Hematopoietic multipotent progenitor cell treated with erythropoietin and hydrocortisone succinate and interleukin-3 and kit ligand, for 4 days (in vitro differentiated cells): ENCODE measurements at places on chromosomes 5 and 9.

DNA sequence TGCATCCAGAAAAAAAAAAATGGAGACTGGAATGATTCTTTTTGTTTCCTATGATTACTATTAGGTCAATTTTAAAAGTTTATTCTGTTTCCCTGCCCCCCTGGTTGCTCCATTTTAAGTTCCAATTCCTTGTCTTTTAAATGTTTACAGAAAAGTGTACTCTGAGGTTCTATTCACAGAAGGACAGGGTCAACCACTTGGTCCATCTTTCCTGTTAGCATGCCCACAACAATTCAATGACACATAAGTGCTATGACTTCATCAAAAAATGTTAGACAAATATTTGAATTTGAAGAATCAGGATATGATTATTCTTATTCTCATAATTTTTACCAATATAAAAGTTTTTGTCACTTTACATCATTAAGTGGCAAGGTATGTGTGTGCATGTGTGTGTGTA, 123.7 kb downstream of the PDE4D start:
- no peak for DNase-seq

GRCh38 chr9:69605406-69605805, 66.8 kb downstream of the APBA1 start:
- no peak for DNase-seq

DNA sequence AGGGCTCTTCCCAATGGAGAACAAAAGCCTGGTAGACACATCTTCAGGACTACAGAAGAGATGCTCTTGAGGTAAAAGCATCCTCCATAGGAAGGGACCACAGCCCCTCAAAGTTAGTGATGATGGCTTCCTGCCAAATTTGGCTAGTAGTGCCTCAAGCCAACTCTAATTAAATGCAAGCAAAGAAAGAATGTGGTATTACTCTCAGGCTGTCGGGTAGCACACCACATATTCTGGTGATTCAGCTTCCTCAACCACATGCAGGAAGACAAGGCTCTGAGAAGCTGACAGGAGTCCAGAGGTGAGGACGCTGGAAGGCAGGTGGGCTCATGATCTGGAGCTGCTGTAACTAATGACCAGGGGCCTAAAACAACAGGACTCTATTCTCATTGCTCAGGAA, 37.2 kb upstream of the S1PR3 start:
- no peak for DNase-seq

GRCh38 chr5:96463091-96463490, 30.0 kb upstream of the PCSK1 start:
- DNase-seq = no peak

DNA sequence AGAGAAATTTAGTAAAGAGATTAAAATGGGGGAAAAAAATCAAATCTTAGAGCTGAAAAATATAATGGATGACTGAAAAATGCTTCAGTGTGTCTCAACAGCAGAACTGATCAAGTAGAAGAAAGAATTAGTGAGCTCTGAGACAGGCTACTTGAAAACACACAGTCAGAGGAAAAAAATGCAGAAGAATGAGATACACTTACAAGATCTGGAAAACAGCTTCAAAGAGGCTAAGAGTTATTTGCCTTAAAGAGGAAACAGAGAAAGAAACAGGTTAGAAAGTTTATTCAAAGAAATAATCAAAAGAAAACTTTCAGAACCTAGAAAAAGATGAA, 70.5 kb upstream of the OR2K2 start:
- DNase-seq = no peak

DNA sequence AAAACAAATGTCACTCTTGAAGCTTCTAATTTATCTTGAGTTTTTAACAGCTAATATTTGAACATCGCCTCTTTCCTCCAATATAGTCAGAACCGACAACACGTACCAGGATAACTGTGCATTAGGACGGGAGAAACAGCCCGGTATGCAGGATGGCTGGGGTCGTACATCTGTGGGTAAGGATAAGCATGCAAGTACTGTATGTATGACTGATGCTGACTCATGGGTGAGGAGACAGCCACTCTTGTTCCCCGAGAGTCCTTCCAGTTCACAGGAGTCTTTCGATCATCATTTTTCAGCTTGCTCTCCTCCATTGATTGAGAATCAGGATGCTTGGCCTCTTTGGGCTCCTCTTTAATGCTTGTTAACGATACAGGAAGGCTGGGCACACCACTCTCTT, 102.3 kb downstream of the ZNF608 start:
- no peak for DNase-seq

- DNase-seq = peak; percentile 60
Measured at GRCh38 chr9:112861638-112862555, 28.8 kb downstream of the SLC46A2 start.

GRCh38 chr5:56561-57290, 35.2 kb upstream of the PLEKHG4B start:
- DNase-seq = peak; percentile 62

DNA sequence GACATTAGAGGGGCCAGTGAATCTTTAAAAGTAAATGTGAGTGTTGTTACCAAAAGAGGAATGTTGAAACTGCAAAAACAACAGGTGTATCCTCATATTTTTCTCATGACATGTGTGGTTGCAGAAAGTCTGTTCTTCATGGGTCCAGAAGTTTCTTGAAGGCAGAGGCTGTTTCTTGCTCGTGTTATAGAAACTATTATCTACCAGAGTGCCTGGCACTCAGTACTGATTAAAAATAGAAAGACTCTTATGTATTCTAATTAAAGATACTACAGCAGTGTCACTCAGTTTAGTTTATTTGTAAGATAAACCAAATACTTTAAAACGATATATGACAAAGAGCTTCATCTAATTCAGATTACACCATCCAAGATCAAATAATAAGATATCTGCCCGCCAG, 1864.2 kb upstream of the WWC1 start:
- no peak for DNase-seq

DNA sequence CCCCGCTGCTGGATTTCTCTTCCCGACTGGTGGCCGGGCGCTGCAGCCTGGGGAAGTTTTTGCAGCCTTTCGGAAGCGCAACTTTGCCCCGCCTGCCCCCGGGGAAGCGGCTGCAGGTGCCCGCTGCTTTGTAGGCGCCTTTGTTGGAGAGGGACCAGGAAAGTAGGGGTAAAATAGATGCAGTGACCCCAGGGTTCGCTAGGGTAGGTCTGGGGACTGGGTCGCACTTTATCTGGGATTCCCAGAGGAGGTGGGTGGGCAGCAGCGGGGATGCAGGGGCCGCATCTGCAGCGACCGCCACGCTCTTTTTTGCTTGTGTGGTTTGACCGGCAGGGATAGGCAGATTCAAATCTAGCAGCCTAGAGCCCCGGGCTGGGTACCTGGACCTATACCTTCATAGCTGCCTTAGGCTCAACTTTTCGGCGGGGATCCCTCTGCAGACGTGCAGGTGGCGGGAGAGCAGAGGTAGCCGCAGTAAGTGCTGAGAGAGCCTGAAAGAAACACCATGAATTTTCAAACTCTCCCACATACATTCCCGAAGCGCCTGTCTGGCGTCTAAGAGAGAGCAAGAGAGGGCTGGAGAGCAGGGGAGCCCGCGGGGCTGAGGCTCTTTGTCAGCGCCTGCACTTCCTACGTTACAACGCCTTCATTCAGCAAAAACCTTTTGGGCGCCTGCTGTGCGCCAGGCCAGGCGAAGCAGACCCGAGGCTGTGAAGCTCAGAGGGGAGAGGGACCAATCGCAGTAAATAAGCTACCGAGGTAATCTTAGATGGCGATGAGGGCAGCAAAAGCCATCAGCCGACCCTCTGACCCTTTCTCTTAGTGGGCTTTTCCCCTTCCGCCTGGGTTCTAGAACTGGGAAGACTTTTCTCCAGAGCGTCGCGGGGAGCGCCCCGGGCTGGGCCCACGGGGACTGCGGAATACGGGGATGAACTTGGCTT, 642 bp downstream of the SV2C start:
- peak; percentile 41 for DNase-seq

GRCh38 chr5:26791021-26791420, 247.4 kb downstream of the CDH9 start:
- DNase-seq = no peak

GRCh38 chr5:127375124-127375523, 84.5 kb downstream of the MEGF10 start:
- DNase-seq = no peak

- no peak for DNase-seq
Measured at GRCh38 chr5:56543441-56544388, 271.6 kb upstream of the MAP3K1 start.

- no peak for DNase-seq
Measured at GRCh38 chr9:107033966-107034365, 171.0 kb downstream of the ZNF462 start.

GRCh38 chr5:43711496-43711895, 108.5 kb downstream of the NNT start:
- no peak for DNase-seq

DNA sequence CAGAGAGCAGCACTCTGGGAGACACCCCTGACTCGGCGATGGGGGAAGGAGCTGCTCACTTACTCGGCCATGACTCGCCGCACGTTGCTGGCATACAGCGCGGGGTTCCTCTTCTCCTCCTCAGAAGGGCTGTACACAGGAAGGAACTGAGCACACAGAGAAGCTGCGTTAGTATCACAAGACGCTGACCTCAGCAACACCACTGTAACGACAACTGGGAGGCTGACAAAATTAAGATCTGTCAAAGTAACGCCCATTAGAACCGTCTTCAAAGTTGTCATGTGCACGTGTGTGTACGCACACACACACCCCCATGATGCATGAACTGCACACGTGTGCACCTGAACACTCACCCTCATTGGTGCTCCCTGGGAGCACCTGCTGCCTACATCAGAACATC, 32.1 kb upstream of the SLC6A3 start:
- DNase-seq = peak; percentile 52

DNA sequence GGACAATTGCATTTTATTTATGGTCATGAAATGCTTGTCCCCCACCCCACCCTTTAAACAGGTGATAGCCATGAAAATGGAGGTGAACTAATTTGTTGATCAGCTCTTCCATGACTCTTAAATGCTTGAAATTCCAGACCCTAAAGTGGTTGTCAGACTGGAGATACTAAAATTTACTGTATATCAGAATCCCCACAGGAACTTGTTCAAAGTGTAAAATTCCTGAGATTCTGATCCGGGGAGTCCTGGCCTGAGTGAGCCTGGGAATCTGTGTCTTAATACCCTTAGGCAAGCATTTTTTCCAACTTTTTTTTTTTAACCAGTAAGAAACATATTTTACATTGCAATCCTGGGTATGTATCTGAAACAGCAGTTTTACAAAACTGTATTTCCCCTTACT, 4.7 kb downstream of the SKP2 start:
- DNase-seq = no peak

DNA sequence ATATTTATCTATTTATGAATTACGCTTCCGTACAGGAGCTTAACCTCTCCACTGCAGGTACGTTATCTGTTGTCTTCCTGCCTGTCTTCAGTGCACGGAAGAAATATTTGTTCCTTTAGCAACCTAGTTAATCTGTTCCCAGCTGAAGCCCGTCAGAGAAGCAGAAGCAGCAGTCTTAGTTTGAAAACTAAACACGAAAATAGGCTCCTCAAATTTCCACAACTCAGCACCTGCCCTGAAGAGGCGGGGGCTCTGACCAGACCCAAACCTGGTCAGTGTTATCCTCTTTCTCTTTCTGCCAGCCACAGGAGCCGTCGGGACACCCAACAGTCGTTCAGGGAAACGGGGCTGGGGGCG, 462 bp downstream of the NUDCD2 start:
- DNase-seq = no peak

DNA sequence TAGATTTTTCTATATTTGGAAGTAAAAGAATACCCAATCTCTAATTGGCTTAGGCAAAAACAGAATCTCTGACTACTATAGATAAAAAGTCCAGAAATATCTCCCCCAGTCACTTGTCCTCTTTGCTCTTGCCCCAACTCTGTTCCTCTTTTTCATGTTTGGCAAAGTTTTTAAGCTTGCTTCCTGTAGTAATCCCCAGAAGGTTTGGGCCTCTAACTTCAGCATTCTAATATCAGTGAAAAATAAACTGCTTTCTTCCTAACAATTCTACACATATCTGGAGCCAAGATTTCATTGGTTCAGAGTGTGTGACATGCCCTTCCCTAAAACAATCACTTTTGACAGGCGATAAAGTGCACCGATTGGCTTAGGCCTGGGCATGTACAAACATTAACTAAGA, 1680.3 kb downstream of the MAT2B start:
- peak; percentile 74 for DNase-seq

GRCh38 chr9:89482901-89483361, 15.0 kb downstream of the SEMA4D start:
- no peak for DNase-seq

DNA sequence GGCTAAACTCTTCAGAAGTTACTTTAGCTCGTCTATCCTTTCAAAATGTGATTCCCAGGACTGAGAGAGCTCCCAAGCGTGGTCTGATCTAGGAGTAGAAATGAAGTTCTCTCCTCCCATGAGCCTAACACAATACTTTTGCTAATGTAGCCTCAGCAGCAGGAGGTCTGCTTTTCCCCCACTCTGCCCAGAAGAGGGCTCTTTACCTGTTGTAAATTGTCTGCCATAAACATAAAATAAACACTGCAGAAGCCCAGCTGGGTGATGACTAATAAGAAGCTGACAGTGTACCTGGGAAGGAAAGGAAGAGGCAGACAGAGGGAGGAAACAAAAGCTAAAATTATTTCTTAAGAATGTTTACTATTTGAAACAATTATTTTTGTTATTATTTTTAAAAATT, 15.4 kb downstream of the SLC36A3 start:
- peak; percentile 6 for DNase-seq

GRCh38 chr9:126965077-126965476, 50.5 kb downstream of the RALGPS1 start:
- DNase-seq = no peak

- no peak for DNase-seq
Measured at GRCh38 chr5:10730043-10730351, 31.0 kb downstream of the DAP start.

DNA sequence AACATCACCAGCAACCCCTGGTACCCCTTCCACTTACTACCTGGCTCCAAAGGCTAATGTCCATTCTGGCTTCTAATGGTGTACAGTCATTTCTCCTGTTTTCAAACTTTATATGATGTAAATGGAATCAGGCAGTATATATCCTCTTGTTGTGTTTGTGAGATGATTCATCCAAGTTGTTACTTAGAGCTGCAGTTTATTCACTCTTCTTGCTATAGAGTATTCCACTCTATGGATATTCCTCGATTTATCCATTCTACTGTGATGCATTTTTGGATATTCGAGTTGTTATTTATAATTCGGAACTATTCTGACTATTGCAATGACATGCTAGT, 32.4 kb downstream of the IRF1 start:
- DNase-seq = no peak

- no peak for DNase-seq
Measured at GRCh38 chr9:133631111-133631510, 5.1 kb upstream of the DBH start.

GRCh38 chr5:174504266-174504726, 220.1 kb upstream of the MSX2 start:
- no peak for DNase-seq
